ENCODE measurements at places on chromosomes 16 and 17. TPM values are rescaled to one million over a fixed set of nuclear protein-coding genes. Genes with fewer than 3 reads are reported as not detected.

KRTAP3-1 gene
- not detected for total RNA-seq

CEP295NL gene
- 1.5 TPM for total RNA-seq

NGFR gene
- total RNA-seq, result not detected

RAB37 gene
- 0.37 TPM for total RNA-seq

PIGQ gene
- total RNA-seq, result 25.4 TPM

PRCD gene
- 0.68 TPM for total RNA-seq

MTSS2 gene
- 19.9 TPM for total RNA-seq

FZD2 gene
- 1.0 TPM for total RNA-seq

KRTAP2-1 gene
- not detected for total RNA-seq

PGAP3 gene
- 4.0 TPM for total RNA-seq

GRB7 gene
- total RNA-seq, result 0.28 TPM

KRT20 gene
- total RNA-seq, result not detected

SECTM1 gene
- total RNA-seq, result 3.6 TPM

MYH10 gene
- 227 TPM for total RNA-seq

KRTAP3-2 gene
- total RNA-seq, result not detected

SPNS3 gene
- total RNA-seq, result 0.34 TPM

OR3A1 gene
- not detected for total RNA-seq

GP1BA gene
- not detected for total RNA-seq

SPIRE2 gene
- 2.1 TPM for total RNA-seq

KRT222 gene
- total RNA-seq, result 0.34 TPM

CD2BP2 gene
- total RNA-seq, result 44.4 TPM

SLC6A2 gene
- total RNA-seq, result not detected

KRTAP4-9 gene
- not detected for total RNA-seq

SPATA32 gene
- total RNA-seq, result 0.05 TPM

WBP2 gene
- 19.2 TPM for total RNA-seq

CDC42EP4 gene
- total RNA-seq, result 16.3 TPM

MBTPS1 gene
- total RNA-seq, result 120 TPM

HBA2 gene
- total RNA-seq, result 0.42 TPM

PRSS36 gene
- total RNA-seq, result 0.51 TPM

AATF gene
- 26.7 TPM for total RNA-seq

KRT31 gene
- total RNA-seq, result not detected

GLG1 gene
- 225 TPM for total RNA-seq

HOXB1 gene
- total RNA-seq, result not detected

KRT12 gene
- total RNA-seq, result not detected

CCL1 gene
- not detected for total RNA-seq

HEATR9 gene
- not detected for total RNA-seq

HIC1 gene
- 120 TPM for total RNA-seq

CA5A gene
- not detected for total RNA-seq

NPIPB2 gene
- total RNA-seq, result 1.0 TPM

TERB1 gene
- total RNA-seq, result not detected

NPIPB9 gene
- 1.9 TPM for total RNA-seq

ALOX15 gene
- not detected for total RNA-seq

ABCA8 gene
- total RNA-seq, result under 0.01 TPM

ACSM3 gene
- total RNA-seq, result 0.23 TPM

PRSS33 gene
- total RNA-seq, result not detected

CD300E gene
- not detected for total RNA-seq

CD300A gene
- not detected for total RNA-seq

DPEP2 gene
- 2.9 TPM for total RNA-seq

FNDC8 gene
- not detected for total RNA-seq

ABCC6 gene
- total RNA-seq, result 0.47 TPM

USP43 gene
- total RNA-seq, result 0.19 TPM

CEP95 gene
- 23.1 TPM for total RNA-seq

MYO15A gene
- total RNA-seq, result under 0.01 TPM

KRT36 gene
- total RNA-seq, result 0.14 TPM

Measured in dermis blood vessel endothelial cell (primary cell).